Chondrocyte (in vitro differentiated cells): ENCODE measurements at places on chromosomes 2 and 18. TPM values are rescaled to one million over a fixed set of nuclear protein-coding genes. Genes with fewer than 3 reads are reported as not detected.
A peak's percentile ranks its signal among the peaks of the same experiment; 100 is the strongest.

DNA sequence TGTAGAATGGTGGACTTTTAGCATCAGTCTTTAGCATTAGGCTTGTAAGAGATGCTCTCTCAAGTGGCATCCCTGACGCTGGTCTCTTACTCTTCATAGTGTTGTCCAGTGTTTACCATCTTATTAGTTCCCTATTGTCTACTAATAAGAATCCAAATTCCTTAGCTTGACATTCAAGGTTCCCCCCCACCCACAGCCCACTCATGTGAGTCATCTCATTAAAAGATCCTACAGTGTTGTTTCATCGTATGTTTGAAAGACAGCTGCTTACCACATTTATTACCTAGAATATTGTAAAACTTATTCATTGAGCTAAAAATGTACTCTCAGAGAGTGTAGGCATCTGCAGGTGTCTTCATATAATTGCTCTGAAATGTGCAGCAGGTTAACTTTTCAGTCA lies 28.5 kb downstream of the EIF5B start:
- DNase-seq, result no peak

- no peak for DNase-seq
These were observed 59.5 kb upstream of the NCKAP5 start for GRCh38 chr2:133627741-133628140.

GRCh38 chr2:220833446-220833845 lies 738.7 kb downstream of the EPHA4 start:
- no peak for DNase-seq

GRCh38 chr2:150063432-150063889 lies 424.0 kb downstream of the RND3 start:
- DNase-seq, result no peak

DNA sequence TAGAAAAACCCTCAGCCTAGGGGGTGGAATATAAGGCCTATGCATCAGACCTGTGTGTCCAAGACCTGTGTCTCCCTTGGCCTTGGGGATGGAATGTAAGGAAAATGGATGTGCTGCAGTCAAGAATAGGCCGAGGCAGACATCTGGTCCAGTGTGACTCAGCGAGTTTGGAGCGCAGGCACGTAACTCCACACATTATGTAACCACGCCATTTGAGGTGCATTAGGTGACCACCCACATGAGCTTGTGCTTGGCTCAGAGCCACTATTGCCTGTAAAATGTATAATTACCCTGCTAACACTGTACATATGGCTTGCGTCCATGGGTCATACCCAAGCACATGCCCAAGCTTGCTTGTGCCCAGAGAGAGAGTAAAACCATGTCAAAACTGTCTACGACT lies 580.9 kb upstream of the HNMT start:
- peak; percentile 19 for DNase-seq

DNA sequence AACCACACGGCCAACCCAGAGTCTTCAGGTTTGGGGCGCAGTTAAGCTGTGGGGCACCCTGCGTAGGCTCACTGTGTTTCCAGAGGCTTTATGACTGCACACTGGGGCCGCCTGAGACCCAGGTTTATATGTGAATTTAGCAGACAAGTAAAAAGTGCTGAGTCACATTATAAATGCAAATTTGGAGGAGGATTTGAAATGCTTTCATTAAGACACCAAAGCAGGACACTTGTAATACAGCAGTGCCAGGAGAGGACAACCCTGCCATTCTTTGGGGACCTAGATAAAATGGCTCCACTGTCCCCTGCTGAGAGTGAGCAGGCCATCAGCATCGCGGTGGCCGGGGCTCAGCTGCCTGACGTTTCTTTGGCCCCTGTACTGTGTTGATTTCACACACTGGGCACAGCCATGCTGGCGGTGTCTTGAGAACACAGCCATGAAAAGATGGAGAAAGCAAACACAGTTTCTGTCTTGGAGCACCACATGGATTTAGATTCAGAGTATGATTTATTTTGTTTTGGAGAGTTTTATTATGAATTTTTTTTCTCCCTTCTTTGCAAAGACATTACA lies 10.2 kb downstream of the ACKR3 start:
- DNase-seq, result no peak

DNA sequence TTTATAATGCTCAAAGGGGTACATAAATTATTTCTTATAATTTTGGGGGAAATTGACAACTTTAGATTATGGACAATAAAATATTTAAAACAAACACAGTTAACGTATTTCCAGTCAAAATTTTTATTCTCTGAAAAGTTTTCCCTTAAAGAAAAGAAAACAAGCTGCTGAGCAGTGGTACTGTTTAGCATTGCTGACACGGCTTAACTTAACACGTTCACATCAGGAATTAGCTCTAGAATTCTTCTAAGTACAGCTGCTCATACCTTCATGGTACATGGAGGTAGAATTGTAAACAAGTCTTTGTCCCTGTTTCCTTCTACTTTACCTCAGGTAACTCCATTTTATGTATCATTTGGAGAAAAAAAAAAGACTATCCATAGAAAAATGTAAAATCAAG lies 2.0 kb downstream of the SLC38A11 start:
- DNase-seq, result no peak

DNA sequence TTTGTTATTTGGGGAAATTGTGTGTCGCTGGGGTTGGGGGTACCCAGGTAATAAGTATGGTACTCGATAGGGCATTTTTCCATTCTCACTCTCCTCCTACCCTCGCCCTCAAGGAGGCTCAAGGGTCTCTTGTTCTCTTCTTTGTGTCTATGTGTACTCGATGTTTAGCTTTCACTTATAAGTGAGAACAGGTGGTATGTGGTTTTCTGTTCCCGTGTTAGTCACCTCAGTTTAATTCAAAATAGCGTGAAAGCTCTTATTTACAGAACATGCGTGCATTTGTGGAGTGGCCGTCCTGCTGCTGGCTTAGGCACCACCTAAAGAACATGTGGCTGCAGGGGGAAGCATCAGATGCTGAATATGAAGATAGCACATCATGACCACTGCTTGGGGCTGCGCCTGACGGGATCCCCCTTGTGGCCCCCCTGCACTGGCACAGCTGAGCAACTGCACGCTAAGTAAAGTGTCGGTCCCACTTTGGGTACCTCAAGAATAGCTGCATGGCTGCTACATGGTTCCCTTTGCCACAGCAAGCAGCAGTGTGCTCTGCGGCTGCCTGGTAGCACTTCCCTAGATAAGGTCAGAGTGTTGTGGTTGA lies 569.0 kb downstream of the DCDC2C start:
- no peak for DNase-seq

GRCh38 chr18:62979176-62979575 lies 263.8 kb downstream of the PHLPP1 start:
- no peak for DNase-seq

DNA sequence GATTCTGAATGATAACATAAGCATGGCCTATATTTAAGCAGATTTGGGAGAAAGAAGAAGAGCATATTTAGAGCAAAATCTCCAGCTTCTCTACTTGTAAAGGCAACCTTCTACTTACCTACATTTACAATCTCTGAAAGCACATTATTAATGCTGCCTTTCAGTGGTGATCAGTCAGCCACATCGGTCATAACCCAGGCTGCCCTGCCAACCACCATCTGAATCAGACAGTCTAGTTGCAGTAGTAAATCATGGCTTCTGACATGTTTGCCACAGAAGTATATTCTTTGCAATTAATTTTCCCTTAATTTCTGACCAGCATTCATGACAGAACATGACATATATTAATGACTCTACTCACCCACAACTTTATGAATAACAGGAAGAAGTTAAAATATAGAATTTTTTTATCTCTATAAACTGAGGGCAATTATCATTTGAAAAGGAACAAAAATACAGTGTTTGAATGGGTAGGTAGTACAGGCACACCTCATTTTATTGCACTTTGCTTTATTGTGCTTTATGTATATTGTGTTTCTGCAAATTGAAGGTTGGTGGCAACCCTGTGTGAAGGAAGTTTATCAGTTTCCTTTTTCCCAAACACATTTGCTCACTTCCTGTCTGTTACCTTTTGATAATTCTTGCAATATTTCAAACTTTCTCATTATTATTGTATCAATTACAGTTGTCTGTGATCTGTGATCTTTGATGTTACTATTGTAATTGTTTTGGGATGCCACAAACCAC lies 531.6 kb upstream of the CHAC2 start:
- DNase-seq, result no peak

GRCh38 chr18:75169411-75169810 lies 39.5 kb downstream of the PTGR3 start:
- DNase-seq, result no peak

GRCh38 chr2:118202707-118203303 lies 114.5 kb downstream of the INSIG2 start:
- DNase-seq, result no peak

- DNase-seq, result no peak
These were observed 302.0 kb downstream of the NCKAP5 start for GRCh38 chr2:133266041-133266925.

DNA sequence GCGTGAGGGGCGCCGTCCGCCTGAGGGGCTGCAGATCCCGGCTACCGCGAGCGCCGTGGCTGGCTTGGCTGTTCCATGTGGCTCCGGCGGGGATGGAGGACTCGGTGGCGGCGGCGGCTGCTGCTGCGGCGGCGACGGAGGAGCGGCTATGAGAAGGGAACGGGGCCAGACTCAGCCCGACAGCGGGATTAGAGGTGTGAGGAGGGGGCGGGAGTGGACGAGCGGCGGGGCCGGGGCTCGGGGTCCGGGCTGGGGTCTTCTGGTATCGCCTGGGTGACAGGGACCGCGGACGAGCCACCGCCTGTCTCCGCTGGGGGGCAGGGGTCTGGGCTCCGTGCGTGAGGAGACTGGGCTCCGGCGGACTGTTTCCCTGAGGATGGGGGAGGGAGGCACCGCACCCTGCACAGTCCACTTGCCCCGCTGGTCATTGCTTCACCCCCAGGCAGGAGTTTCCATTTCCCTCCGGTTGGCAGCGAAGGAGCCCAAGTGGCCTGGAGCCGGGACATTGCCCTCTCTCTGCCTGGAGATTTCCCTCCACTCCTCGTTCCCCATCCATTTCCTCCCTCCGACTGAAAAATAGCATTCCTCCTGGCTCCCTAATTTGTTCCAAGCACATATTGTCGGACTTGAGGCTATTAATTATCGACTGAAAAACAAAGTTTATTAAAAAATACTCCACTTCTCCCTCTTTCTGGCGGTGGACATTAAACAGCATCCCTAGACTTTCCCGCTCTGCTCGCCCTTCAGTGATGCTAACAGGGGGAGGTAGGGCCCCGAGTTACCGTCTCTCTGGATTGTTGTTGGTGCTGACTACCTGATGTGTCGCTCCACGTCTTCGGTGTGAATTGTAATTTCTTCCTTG lies 577 bp downstream of the EHBP1 start:
- peak; percentile 94 for DNase-seq

DNA sequence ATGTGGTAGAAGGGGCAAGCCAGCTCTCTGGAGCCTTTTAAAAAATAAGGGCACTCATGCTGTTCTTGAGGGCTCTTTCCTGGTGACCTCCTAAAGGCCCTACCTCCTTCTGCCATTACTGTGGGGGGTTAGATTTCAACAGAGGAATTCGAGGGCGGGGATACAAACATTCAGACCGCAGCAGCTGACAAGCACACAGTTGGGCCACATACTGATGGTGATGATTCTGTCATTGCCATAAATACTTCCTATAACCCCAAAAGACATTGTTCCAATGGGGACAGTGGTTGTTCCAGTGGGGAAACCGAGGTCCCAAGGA lies 67.0 kb downstream of the TSHZ1 start:
- DNase-seq, result no peak

- DNase-seq, result peak; percentile 90
These were observed 55.6 kb downstream of the BIN1 start for GRCh38 chr2:127051116-127052056.

Gene TM4SF20
- total RNA-seq, result not detected in 3 replicates

Gene ANKRD53
- total RNA-seq, result 0.85 to 2.2 TPM (median 1.8 TPM) in 3 replicates

Gene SESTD1
- 67.0 to 101 TPM (median 97.7 TPM) in 3 replicates for total RNA-seq
